H54 (cell line): ENCODE measurements at places on chromosomes 6 and 20.

- DNase-seq = no peak
These were observed 61.7 kb downstream of the RIOK1 start for GRCh38 chr6:7451326-7451725.

DNA sequence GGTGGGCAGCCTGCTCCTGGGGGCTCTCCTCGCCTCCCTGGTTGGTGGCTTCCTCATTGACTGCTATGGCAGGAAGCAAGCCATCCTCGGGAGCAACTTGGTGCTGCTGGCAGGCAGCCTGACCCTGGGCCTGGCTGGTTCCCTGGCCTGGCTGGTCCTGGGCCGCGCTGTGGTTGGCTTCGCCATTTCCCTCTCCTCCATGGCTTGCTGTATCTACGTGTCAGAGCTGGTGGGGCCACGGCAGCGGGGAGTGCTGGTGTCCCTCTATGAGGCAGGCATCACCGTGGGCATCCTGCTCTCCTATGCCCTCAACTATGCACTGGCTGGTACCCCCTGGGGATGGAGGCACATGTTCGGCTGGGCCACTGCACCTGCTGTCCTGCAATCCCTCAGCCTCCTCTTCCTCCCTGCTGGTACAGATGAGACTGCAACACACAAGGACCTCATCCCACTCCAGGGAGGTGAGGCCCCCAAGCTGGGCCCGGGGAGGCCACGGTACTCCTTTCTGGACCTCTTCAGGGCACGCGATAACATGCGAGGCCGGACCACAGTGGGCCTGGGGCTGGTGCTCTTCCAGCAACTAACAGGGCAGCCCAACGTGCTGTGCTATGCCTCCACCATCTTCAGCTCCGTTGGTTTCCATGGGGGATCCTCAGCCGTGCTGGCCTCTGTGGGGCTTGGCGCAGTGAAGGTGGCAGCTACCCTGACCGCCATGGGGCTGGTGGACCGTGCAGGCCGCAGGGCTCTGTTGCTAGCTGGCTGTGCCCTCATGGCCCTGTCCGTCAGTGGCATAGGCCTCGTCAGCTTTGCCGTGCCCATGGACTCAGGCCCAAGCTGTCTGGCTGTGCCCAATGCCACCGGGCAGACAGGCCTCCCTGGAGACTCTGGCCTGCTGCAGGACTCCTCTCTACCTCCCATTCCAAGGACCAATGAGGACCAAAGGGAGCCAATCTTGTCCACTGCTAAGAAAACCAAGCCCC, 16.0 kb downstream of the SLC2A10 start:
- no peak for DNase-seq

DNA sequence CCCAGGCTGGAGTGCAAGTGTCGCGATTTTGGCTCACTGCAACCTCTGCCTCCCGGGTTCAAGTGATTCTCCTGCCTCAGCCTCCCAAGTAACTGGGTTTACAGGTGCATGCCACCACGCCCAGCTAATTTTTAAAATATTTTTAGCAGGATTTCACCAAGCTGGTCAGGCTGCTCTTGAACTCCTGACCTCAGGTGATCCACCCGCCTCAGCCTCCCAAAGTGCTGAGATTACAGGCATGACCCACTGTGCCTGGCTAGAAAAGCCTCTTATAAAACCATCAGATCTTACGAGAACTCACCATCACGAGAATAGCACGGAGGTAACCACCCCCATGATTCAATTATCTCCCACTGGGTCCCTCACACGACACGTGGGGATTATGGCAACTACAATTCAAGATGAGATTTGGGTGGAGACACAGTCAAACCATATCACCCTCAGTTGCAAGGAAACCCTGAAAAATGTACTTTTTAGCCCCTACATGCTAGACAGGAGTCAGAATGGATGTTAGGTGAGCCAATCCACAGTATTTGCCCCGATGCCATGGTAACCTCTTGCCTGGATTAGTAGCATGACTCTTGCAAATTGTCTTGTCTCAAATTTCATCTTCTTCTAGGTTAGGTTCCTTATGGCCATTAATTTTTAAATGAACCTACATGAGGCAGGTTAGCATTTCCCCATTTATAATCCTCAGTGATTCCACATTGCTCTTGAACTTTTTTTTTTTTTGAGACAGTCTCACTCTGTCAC, 17.1 kb upstream of the SASH1 start:
- DNase-seq = no peak

GRCh38 chr6:108702106-108702851, 141.6 kb downstream of the FOXO3 start:
- no peak for DNase-seq

DNA sequence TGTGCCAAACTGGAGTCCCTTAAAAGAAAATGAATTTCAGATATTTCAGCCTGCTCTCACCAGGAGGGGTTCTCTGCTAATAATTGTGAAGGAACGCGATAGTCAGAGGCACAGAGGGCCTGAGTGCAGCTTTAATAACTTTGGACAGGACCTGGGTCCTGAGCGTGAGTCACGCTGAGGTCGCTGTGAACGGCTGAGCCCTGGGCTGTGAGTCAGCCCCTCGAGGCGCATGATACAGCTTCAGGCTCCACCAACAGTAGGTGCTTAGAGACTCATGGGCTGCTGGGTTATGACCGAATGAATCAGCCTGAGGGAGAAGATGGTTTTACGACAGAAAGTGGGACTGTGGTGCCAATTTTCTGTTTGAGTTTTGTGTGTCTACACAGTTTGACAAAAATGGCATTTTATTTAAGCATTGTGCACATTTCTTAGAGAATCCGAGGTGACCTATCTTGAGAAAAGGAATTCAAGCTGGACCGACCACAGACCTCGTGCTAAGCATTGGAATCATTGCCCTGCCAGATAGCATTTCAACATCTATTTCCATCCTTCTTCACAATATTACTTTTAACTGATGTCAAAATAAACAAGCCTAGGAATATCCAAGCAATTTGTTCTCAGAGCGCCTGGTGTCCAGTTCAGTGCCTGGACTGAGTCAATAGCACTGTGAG, 183.0 kb downstream of the THBS2 start:
- DNase-seq = peak; percentile 74

GRCh38 chr6:27138406-27138805, 109.1 kb upstream of the PRSS16 start:
- no peak for DNase-seq

- DNase-seq = no peak
These were observed 288.2 kb downstream of the CENPW start for GRCh38 chr6:126628125-126628524.

- DNase-seq = no peak
These were observed 149.9 kb upstream of the UST start for GRCh38 chr6:148596891-148597455.

DNA sequence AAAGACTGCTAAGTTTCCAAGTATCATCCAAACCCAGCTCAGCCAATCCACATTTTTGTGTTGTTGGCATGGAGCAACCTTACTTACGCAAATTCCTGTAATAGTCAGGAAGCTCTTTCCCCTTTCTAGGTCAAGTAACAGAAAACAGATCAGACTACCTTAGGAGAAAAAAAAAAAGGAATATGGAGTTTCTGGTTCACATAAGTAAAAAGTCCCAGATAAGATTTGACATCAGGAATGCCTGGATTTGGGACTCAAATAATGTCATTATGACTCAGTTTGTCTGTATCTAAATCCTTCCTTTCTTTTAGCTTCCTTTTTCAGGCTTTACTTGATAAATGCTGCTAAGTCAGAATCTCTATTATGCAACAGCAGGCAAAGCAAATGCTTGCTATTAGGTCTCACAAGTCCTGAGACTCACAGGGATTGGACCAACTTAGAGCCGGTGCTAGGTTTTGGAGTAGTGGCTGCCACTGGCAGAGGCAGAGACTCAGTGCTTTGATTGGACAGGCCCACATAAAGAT, 44.5 kb downstream of the NCOA7 start:
- no peak for DNase-seq

DNA sequence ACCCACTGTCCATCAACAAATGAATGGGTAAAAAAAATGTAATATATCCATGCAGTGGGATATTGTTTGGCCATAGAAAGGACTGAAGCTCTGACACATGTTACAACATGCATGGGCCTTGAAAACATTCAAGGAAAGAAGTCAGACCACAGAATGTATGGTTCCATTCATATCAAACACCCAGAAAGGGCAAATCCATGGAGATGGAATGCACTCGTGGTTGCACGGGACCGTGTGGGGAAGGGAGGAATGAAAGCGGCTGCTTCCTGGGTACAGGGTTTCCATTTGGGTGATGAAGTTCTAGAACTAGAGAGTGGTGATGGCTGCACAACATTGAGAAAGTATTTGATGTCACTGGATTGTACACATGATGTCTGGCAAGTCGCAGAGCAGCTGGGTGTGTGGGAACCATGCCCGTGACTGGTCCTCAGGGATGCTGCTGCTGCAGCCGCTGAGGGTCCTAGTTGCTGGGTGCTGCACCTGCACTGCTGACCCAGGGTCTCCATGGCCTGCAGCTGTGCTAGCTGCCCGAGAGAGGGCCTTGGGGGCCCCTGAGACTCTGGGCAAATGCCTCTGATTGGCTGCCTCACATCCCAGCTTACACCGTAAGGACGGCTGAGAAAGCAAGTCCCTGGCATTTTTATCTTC, 220.3 kb downstream of the NRN1 start:
- DNase-seq = no peak
